ENCODE measurements at places on chromosomes 3 and 15.
A peak's percentile ranks its signal among the peaks of the same experiment; 100 is the strongest.

DNA sequence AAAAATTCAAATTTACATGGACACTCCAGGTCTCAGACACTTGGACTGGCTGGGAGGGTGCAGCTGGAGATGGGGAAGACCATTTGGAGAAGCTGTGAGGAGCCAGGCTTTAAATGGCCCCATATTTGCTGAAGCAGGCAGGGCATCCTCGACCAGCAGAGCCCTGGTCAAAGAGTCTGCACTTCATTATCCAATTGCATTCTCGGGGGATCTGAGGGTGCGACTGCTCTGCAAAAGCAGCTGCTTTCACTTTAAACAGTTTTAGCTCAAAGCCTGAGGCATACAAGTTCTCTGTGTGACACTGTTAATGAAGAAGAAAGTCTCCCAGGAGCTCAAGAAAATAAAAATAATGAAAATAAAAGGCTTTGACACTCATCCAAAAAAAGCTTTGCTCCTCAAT is 98.0 kb upstream of the SLC25A36 start:
- DNase-seq = no peak

GRCh38 chr3:123285066-123285465 is 83.3 kb downstream of the SEC22A start:
- DNase-seq = no peak

- no peak for DNase-seq
Measured at GRCh38 chr3:137687181-137687879, 76.8 kb upstream of the SOX14 start.

- no peak for DNase-seq
Measured at GRCh38 chr3:32336113-32336498, 55.5 kb upstream of the CMTM7 start.

DNA sequence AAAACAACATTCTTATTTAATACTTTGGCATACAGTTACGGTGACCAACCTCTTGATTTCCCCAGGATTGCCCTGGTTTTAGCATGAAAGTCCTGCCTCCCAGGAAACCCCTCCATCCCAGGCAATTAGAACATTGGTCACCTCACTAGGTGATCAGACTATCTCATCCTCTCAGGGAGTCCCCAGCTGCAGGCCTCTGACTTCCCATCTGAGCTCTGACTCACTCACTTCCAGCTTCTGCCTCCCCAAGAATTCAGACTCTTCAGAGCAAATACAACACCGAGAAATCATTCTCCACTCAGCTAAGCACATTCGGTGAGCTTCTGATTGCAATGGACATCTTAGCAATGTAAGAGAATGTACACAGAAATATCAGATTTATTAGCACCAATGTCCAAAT is 92.4 kb upstream of the HES1 start:
- no peak for DNase-seq

GRCh38 chr15:57525581-57525980 is 66.1 kb upstream of the MYZAP start:
- DNase-seq = no peak

DNA sequence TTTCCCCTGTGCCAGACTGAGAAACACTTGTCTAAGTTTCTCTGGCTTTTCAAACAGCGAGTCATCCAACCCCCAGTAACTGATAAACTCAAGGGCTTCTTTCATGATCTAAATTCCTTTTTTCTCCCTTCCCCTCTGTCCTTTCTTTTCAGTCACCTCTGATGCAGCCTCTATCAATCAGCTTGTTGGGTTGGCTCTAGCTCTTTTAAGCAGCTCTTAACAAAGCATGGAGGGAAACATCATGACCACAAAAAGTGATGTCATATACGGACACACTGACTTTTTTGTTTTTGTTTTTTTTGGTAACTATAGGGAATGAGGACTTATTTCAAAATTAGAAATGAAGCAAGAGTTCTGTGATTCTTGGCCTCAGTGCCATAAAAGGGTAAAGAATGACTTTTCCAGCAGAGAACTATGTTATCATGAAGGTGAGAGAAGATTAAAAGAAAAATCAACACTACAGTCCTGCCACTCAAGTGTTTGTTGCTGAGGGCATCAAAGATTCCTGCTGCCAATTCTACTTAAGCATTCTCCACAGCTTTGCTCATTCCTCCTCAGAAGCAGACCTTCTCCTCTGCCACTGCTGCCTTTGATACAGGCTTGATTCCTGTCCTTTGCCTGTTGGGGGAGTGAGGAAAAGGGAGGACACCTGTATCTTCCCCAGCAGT is 457.0 kb upstream of the ONECUT1 start:
- DNase-seq = no peak

DNA sequence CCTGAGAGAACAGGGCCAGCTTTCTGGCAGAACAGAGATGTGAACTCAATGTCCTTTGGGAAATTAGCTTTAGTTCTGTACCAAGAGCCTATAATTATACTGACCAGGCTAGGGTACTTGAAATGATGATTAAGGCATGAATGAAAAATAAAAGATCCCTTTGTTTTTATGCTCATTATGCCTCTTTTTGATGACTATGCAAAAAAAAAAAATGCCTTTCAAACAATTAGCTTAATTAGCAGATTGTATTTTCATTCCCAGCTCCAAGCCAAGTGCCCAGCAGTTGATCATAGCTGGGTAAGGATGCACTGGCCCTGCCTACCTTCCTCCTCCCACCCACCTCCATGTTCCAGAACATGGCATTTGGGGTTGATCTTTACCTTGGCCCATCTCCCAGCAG is 56.8 kb downstream of the LYZL4 start:
- DNase-seq = no peak

GRCh38 chr3:42140665-42141203 is 49.6 kb downstream of the TRAK1 start:
- no peak for DNase-seq

- DNase-seq = no peak
Measured at GRCh38 chr3:12773030-12773709, 14.1 kb upstream of the TMEM40 start.

DNA sequence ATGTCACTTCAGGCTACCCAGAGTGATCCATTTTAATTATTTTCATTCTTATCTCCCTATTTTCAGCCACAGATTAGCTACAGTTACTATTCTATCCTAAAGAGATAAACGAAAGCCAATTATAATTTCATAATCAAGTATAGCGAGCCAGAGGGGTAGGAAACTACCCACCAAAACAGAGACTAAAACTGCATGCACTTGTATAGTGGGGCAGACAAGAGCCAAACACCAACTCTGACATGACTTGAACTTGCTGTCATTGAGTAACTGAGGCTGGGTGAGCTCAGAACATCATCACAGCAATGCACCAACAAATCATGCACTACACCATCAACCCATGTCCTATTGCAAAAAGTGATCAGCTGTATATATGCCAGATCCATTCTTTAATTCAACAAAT is 64.8 kb downstream of the FBN1 start:
- DNase-seq = no peak

DNA sequence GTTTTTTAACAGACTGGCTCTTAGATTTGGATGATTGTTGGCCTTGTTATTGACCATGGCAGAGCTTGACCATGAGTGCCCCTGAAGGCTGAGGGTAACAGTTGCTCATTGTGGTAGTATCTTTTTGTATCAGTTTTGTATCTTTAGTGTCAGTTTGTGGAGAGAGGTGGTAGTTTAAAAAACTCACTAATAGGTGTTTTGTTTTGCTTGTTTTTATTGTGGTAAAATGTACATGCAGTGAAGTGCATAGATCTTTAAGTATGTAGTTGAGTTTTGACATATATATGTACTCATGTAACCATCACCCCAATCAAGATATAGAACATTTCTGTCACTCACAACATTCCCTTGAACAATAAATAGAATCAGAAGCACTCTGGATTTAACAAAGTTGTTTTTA is 9.8 kb downstream of the GMPS start:
- no peak for DNase-seq

DNA sequence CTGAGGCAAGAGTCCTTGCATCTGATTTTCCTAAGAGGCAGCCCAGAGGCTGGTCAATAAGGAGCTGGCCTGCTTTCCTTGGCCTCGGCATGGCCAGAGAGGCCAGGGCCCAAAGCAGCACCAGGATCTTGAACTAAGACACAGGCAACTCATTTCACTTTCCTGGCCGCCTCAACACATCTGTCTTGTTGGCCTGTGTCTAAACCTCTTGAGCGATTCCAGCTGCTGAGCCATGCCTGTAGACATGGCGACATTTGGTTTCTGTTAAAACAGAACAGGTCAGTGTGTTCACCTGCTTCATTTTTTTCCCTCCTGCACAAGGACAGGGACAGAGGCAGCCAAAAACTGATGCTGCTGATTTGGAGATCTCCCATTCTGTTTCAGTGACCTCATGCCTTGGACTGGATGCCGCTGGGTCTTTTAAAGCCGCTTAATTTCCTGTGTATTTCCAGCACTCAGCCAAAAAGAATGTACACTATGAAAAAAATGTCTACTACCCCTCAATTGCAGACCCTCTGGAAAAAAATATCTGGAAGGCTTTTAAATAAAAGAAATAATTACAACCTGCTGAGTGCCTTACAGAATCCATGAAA is 266.6 kb upstream of the ICE2 start:
- no peak for DNase-seq

DNA sequence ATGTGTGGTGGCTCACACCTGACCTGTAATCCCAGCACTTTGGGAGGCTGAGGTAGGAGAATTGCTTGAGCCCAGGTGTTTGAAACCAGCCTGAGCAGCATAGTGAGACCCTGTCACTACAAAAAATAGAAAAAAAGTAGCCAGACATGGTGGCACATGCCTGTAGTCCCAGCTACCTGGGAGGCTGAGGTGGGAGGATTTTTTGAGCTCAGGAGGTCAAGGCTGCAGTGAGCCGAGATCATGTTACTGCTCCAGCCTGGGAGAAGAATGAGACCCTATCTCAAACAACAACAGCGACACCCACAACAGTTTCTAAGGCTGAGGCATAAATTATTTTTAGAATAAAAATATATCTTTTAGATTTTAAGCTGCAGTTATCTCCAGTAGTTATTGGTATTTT is 6.3 kb downstream of the APPL1 start:
- no peak for DNase-seq

- DNase-seq = no peak
Measured at GRCh38 chr3:52841981-52842340, 7.1 kb upstream of the MUSTN1 start.

GRCh38 chr3:18443665-18444594 is 18.8 kb upstream of the SATB1 start:
- DNase-seq = peak; percentile 3

Data from T-helper 1 cell (primary cell).